GDM1 (cell line): ENCODE measurements at places on chromosomes 13 and 19.

- no peak for DNase-seq
Observed at GRCh38 chr13:29513981-29514719, 81.3 kb downstream of the SLC7A1 start.

DNA sequence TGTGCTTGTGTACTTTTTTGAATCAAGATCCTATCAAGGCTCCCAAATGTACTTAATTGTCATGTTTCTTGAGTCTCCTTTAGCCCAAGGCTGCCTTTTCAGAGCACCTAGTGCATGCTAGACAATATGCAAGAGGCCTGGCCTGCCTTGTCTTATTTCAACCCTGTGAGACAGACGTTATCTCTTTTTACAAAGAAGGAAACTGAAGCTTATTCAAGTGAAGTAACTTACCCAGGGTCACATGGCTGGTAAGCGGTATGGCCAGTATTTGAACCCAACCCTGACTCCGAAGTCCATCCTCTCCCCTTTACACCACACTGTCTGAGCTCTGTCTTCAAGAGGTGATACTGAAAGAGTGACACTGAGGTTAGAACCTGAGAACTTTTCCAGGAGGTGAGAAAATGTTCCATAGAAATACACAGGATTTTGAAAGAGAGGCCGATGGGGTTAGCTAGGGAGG is 505.1 kb downstream of the FOXO1 start:
- no peak for DNase-seq

- DNase-seq, result no peak
Observed at GRCh38 chr13:32023698-32024097, 7.9 kb upstream of the FRY start.

DNA sequence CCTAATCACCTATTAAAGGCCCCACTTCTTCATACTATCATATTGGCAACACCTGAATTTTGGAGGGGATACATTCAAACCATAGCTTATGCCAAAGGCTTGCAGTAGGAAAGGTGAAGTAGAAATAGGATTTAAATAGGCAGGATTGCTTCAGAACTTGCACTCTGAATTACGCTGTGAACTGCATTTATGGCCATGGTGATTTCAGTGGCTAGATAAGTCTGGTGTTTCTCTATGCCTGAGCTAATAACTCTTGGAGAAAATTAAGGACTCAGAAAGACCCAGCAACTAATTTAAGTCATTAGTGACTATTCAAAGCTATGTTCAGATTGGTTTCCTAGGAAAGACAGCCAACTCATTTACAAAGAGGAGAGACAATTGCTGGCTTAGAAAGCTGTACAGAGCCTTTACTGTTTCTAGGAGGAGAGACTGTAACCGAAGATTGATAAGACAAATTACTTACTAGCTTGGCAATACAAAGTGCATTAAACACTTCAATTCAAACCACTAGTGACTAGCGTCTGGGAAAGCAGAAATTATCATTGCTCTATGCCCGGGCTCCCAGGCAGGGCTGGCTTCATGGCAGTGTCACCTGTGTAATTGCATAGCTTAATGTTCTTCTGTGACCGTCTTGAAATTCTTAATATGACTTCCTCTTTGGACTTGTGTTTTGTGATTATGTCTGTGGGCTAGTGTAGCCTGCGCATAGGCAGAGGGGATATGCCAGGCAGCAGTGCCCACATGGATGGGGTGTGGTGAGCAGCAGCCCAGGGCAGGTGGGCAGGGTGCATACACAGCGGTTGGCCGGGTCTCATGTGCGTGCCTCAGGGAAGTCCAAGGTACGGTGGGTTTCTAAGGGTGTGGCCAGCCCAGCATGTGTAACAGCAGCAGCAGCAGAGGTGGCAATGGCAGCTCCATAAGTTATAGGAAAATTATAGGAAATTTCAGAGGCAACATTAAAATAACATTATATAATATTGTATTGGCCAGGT is 60.1 kb downstream of the KL start:
- no peak for DNase-seq

- no peak for DNase-seq
Observed at GRCh38 chr13:25203127-25203740, 31.1 kb upstream of the AMER2 start.

GRCh38 chr13:109389892-109390345 is 396.5 kb downstream of the IRS2 start:
- no peak for DNase-seq
